COR-L47 (cell line): ENCODE measurements at places on chromosomes 12 and 14.

DNA sequence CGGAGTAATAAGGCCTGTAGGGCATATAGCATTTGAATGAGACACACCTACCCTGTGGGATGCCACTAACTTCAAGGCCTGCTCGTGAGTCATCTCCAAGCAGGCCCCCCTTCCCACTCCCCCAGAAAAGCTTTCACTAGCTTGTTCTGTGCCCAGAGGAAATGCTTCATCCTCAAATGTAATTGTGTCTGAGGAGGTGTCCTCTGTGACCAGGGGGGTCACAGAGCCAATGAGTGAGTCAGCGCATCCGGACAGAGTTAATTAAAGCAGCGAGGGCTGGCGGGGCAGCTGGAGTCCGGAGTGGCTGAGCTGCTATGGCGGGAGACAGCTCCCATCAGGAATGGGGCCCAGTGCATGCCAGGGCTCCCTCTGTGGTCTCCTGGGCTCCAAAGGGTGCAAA is 27.0 kb upstream of the ESRRB start:
- no peak for DNase-seq

DNA sequence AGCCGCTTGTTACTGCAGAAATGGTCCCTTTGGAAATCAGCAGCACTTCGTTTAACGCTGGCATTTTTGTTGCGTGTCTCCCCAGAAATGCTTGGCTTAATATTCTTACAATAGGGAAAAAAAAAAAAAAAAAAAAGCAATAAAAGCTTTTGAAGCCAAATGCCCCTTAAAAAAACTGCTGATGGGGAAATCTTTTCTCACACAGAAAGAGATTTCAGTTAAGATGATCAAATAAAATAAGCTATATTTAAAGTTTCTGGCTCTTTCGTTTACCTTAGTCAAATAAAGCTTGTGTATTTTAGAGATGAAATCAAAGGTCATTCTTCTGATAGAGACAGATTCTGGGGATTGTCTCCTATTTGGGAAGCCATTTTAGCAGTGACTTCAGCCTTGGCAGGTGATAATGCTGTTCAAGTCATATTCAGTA is 52.4 kb upstream of the FRS2 start:
- no peak for DNase-seq

DNA sequence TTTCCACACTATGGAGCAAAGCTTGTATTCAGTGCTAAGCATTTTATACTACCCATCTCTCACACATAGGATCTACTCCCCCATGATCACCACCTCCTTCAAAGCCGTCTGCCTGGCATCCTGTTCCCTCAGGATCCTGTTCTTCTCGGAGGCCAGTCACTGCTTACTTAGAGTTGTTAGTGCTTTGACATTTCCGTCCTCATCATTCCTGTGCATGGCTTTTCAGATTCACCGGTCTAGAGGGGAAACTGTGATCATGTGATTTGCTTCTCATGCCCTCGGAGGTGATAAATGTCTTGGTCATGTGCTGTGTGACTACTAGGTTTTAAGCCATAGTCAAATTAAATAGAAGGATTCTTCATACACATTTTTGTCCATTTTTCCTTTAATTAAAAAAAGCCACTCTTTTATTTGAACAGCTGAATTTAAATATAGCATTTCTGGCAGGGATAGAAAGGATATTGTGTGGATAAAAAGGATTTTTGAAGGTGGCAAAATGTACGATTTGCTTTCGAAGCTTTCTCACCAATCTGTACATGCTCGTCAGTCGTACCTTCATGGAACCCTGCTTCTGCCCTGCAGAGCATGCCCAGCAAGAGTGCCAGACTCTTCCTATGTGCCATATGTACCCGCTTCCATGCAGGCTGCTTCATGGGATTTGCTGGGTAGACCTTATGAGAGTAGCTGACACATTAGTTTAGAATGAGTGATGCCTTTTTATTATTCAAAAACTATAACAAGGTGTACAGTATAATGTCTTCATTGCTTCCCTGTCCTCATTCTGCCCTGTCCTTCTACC is 53.3 kb downstream of the BMAL2 start:
- no peak for DNase-seq

DNA sequence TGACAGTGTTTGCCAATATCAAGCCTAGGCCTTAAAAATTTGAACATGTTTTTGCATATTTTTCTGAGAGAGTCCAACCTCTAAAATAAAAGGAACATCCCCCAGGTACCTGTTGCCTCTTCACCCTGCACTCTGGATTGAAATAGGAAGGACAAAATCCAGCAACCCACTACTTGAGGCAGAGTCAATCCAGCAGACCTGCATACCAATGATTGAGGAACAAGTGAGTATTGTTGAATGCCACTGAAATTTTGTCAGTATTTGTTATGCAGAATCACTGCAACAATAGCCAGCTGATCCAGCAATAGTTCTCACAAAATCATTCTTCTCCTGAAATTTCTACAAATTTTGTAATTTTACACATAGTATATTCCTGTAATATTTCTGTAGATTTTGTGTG is 460.6 kb upstream of the FOXG1 start:
- no peak for DNase-seq

GRCh38 chr14:78259831-78260230 is 89.7 kb downstream of the NRXN3 start:
- no peak for DNase-seq

DNA sequence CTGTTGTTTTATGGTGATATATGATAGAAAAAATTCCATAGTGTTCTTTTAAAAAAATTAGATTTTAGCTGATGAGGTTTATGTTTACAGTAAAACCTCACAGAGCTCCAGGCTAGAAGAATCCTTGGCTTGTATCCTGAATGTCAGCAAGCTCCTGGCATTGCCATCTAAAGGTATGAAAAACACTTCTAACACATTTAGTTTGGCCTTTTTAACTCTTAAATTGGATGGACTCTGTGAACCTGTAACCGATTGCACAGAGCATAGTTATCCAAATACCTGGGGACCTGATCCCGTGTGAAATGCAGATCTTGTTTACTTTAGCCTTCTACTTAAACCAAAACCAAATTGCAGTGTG is 241.1 kb upstream of the DCN start:
- DNase-seq = no peak

GRCh38 chr12:94714378-94715114 is 64.2 kb upstream of the TMCC3 start:
- DNase-seq = no peak

DNA sequence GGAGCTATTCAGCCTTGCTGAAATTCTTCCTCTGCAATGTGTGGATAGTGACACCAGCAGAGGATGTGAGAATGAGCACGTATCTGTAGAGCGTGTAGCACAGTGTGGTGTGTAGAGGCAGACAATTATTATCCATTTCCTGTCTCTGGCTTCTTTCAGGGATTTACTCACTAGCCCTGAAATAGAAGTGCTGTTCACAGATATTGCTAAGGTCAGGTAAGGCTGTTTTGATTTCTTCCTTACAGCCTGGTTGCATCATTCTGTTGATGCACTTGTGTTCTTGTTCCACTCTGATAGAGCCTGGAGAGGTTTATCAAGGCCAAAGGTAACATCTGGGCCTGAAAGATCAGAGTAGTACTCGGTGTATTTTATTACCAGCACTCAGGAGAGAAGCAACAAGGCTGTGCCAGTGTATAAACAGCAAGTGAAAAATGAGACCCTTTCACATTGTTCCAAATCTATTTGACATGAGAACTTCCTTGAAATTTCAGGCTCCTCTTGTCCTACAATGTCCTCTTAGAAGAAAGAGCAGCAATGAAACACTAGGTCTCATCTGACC is 16.7 kb downstream of the ARG2 start:
- DNase-seq = no peak

DNA sequence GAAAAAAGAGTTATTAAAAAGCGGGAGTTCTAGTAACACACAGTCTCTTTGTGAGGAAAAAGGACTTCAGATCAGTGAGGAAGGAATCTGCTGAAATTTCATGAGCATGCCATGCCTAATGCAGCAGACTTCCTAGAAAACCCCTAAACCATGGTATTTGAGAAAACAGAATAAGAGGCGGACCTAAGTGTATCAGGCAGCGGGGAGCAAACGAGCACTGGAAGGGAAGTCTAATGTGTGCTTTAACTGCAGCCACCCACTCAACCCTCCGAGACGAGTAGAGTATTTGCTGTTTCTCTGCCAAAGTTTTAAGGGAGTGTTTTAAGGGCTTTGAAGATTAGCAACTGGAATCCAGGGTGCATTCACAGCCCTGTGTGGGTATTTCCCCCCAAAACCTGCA is 36.5 kb downstream of the ACADS start:
- no peak for DNase-seq

DNA sequence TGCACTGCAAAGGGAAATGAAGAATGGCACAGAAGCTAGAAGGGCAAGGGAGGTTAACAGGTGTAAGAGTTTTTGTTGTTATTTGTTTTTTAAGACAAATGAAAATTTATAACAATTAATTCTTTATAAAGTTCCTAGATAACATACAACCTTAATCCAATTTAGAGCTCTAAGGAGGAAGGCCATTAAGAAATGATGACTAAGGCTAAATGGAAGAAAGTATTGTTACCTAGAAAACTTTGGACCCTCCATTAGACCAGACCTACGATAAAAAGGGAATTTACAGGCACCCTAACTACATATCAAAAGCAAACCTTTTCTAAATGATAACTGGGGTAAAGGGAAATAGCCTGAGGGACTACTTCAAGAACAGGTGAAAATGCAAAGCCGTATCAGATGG is 130.8 kb downstream of the PRKD1 start:
- DNase-seq = no peak

- DNase-seq = no peak
Observed at GRCh38 chr12:53599579-53599978, 26.6 kb downstream of the ATF7 start.

GRCh38 chr12:9096563-9097176 is 19.0 kb downstream of the A2M start:
- no peak for DNase-seq

GRCh38 chr12:6943722-6944380 is at the start of the genes C12orf57 and RNU7-1:
C12orf57 (plus strand) TSS chr12:6944022; CDS start chr12:6944122, 100 bp downstream.
RNU7-1 (plus strand) TSS chr12:6943816.
- peak; percentile 76 for DNase-seq

GRCh38 chr14:32808644-32809043 is 130.0 kb upstream of the NPAS3 start:
- DNase-seq = peak; percentile 67

DNA sequence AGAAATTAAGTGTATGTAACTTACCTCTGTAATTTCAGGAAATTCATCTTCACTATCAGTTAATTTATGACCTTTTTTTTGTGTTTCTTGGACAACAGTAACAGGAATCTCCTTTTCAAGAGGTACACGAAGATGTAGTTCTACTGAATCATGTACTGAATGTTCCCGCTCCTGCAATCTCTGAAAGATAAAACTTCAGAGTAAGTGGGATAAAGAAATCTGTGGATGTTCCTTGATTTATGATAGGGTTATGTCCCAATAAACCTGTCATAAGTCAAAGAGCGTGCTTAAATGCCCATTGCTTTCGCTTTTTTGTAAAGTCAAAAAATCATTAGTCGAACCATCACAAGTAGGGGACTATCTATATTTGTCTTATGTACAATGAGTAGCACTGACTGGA is 40.8 kb downstream of the SENP1 start:
- DNase-seq = no peak

- DNase-seq = no peak
Observed at GRCh38 chr14:65879248-65880009, 466.9 kb downstream of the FUT8 start.

DNA sequence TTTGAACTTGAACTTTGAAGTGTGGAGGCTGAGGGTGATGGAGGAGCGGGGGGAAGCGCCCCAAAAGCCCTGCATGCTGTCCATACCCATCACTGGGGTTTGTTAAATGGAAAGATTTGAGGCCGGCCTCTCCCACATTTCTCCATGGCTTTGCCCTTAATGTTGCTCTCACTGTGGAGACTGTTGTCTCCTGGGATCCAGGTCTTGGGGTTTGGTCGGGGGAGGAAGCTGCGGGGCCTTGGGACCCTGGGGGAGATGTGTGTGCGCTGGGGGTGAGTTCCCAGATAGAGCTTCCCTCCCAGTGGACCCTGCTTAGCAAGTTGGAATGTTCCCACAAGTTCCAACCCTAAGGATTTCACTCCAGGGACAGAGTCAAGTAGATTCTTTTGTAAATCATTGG is 28.0 kb upstream of the LRTM2 start:
- no peak for DNase-seq

DNA sequence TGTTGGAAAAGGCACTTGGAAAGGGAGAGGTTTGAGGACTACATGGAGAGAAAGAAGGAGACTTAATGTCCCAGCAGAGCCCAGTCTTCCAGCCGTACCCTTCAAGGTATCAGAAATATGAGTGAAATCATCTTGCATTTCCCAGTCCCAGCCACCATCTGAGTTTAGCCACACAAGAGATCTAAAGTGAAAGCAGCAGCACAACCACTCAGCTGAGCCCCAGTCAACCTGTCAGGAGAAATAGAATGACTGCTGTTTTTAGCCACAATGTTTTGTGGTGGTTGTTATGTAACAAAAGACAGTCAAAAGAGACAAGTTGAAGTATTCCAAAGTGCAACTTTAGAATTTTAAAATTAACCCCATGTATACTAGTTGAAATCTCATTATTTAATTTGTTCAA is 28.0 kb downstream of the DERA start:
- DNase-seq = no peak

- no peak for DNase-seq
Observed at GRCh38 chr14:101820283-101820798, 58.8 kb downstream of the PPP2R5C start.

DNA sequence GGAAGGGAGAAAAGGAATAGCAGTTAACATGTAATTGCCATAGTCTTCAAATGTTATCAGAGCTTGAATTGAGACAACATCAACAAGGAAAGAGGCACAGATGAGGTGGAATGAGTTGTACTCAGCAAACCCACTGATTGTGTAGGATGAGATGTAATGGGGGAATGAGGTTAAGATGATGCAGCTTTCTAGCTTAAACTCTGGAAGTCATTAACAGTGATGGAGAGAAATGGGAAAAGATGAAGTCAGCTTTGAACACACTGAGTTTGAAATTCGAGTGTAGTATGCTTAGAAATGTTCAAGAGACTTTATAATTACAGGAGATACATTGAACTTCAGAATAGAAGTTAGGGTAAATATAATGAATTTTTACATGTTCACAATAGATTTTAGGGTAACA is 106.9 kb downstream of the PRKD1 start:
- DNase-seq = no peak

- DNase-seq = no peak
Observed at GRCh38 chr12:7142056-7142644, 12.0 kb downstream of the CLSTN3 start.

DNA sequence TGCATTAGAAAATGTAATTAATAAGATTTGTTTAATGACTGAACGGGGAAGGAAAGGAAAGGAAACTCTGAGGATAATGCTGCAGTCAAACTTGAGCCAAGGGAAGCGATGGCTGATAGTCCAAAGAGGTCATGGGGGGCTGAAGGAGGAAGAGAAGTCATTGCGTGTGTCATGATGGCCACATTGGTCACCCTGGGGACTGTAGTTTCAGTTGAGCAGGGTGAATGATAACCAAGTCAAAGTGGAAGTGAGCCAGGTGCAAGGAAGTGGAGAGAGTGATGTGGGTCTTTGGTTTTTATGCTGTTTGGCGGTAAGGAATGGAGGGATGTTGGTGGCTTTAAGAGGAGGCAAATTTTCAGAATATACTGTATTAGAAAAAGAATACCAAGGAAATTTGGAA is 21.6 kb downstream of the C12orf75 start:
- no peak for DNase-seq
